ENCODE measurements at places on chromosomes 6 and 20.

DNA sequence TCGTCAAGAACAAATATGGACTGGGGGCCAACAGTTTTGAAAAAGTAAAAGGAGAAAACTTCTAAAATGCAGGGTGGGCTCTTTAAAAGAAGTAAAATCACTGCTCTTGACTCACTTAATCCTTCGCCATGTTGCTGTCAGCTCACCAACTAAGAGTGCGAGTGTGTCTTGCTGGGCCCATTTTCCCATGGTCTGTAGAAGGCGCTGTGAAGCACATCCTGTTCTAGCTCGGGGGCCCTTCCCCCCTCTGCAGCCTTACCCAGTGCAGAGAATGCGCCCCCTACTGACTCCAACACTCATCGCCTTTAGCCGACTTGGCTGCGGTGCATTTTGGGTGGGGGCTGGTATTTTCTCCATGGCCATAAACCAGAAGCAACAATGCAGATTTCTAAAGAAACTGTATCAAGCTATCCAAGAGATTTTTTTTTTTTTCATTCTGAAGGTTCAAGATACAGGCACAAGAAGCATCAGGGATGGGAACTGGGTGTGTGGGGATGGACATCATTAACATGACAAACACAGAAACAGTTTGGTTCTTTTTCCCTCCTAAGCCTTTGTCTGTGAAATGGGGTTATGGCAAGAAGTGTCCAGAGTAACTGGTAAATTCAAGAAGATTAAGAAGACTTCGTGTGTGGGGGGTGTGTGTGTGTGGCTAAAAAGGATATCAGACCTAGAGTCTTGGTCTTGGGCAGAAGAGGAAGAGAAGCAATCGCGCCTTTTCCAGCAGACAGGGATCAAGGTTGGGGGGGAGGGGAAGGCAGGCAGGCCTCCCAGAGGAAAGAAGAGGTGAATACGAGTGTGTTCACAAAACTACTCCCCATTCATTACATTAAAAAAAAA is 1.7 kb downstream of the ADNP start:
- DNase-seq: peak; percentile 46

DNA sequence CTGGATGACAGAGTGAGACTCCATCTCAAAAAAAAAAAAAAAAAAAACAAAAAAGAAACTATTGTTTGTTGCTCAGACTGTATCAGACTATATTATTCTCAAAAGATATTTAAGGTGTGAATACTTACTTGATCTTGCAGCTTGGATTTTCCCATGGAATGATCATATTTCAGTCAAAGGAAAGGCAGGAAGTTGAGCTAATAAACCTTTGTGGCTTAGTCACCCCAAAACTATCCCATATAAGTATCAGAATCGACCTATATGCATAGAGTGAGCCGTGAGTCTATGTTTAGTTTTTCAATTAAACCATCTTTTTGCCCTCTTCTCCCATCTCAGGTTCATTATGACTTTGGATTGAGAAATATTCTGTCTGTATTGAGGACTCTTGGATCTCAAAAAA is 152.6 kb downstream of the DNAH8 start:
- DNase-seq: no peak

DNA sequence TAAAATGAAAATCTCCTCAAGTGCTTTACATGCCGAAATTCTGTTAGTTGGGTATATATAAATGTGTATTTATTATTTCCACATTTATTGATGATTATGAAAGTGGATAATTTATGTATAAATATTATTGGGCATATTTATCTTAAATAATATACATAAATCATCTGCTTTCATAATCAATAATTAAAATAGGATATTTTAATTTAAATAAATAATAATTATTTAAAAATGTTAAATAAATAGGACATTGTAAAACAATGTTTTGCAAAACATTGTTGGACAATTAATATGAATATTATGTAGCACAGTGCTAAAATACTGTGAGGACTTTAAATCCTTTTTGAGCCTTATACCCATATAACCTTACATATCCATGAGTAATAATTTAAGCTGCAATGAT is 786.5 kb upstream of the CITED2 start:
- no peak for DNase-seq

DNA sequence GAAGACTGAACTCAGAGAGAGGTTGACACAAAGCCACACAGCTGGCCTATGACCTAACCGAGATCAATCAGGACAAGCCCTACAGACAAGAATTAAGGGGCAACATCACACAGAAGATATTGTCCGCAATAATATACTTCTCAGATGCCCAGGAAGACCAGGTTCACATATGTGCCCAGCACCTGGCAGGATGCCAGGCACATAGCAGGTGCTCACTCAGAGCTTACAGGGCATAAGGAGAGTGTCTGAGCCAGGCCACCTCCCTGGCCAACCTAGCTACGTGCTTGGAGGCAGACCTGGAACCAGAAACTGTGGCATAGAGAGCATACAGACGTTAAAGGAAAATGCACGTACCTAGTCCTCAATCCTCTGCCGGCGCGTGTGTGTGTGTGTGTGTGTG is 87.0 kb upstream of the LRFN2 start:
- no peak for DNase-seq

DNA sequence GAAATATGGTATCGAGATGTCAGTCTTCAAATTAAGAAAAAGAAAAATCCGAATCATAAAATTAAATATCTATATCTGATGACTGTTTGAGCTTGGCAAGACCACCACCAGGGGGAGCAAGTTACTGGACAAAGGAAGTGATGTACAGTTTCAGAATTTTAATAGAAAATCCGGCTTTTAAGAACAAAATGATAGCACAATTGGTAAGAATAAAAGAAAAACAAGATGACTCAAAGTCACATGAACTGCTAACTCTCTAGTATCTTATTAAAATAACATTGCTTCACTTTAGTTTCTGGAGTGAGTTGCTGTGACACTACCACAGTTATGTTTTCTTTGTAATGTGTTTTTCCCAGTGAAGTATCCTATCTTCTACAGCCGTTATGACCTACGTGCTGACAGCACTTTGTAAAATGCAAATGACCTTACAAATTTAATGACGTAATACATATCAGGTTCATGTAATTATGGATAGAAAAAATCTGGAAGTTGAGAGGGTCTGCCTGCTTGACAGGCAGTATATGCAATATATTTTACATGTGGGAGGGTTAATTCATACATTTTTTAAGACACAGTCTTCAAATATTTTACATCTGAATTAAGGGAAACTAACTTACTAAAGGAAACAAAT is 405.3 kb upstream of the HS3ST5 start:
- DNase-seq: peak; percentile 1

GRCh38 chr6:88296694-88297093 is 130.5 kb upstream of the CNR1 start:
- no peak for DNase-seq

DNA sequence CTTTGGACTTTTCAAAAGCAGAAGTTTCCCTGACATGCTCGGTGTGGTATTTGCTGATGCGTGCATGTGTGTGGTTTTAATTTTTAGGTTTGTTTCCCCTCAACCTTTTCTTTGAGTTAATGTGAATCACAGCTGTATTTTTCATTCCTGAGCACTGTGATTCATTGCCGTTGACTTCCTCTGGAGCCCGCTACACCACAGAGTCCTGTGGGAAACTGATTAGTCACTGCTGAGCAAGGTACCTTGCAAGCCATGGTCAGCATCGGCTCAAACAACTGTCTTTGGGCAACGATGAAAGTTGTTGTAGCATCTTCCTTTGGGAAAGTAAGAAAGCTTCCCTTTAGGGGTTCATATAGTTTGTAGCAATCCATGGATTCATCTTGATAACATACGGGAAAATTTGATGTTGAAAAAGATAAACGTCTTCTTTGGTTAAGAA is 57.5 kb downstream of the RIN2 start:
- DNase-seq: no peak

GRCh38 chr6:147156218-147156617 is 48.0 kb upstream of the STXBP5 start:
- DNase-seq: no peak

GRCh38 chr6:29746846-29747687 is 23.8 kb downstream of the HLA-F start:
- DNase-seq: no peak

Data from GM12891 (cell line).